ENCODE measurements at places on chromosomes 12 and 14. TPM values are rescaled to one million over a fixed set of nuclear protein-coding genes. Genes with fewer than 3 reads are reported as not detected.

The CCDC197 gene
- total RNA-seq, result not detected

The MAPK1IP1L gene
- 64.2 TPM for total RNA-seq

The KCTD10 gene
- total RNA-seq, result 39.2 TPM

The TRIM9 gene
- 0.40 TPM for total RNA-seq

The PRKCH gene
- total RNA-seq, result 5.8 TPM

The SCN8A gene
- 3.7 TPM for total RNA-seq

The TEX52 gene
- total RNA-seq, result not detected

The CRADD gene
- total RNA-seq, result 21.3 TPM

The CFAP73 gene
- not detected for total RNA-seq

The PLBD2 gene
- total RNA-seq, result 39.2 TPM

The ADCY4 gene
- 0.88 TPM for total RNA-seq

The TDG gene
- 14.2 TPM for total RNA-seq

The CAPZA3 gene
- total RNA-seq, result not detected

The OTOGL gene
- not detected for total RNA-seq

The CLEC12A gene
- total RNA-seq, result not detected

The KLRC4 gene
- not detected for total RNA-seq

The NXPH4 gene
- 7.5 TPM for total RNA-seq

The TAS2R13 gene
- 2.8 TPM for total RNA-seq

The KRT79 gene
- not detected for total RNA-seq

The KRT2 gene
- not detected for total RNA-seq

The CCDC175 gene
- total RNA-seq, result not detected

The FLRT2 gene
- total RNA-seq, result 12.1 TPM

The DAO gene
- total RNA-seq, result not detected

Measured in epithelial cell of alveolus of lung (primary cell).